Activated naive CD4-positive, alpha-beta T cell (primary cell): ENCODE measurements at places on chromosomes 4 and X.

DNA sequence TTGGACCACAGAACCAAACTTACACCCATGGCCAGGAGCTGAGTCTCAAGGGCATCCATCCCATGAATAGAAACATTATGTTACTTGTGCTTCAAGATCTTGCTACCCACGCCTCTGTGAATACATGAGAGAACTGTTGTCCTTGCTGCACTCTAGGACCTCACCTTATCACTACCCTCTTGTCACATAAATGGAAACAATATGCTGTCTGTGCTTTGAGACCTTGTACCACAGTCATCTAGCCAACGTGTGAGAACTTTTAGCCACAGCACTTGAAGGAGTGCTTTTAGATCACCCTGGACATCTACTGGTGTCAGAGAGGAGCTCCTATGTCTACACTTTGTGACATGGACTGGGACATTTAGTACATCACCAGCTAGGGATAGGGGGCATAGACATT is 30.7 kb upstream of the HUWE1 start:
- no peak for DNase-seq

- DNase-seq: no peak
These were observed 12.7 kb downstream of the NKX3-2 start for GRCh38 chr4:13531625-13531998.

DNA sequence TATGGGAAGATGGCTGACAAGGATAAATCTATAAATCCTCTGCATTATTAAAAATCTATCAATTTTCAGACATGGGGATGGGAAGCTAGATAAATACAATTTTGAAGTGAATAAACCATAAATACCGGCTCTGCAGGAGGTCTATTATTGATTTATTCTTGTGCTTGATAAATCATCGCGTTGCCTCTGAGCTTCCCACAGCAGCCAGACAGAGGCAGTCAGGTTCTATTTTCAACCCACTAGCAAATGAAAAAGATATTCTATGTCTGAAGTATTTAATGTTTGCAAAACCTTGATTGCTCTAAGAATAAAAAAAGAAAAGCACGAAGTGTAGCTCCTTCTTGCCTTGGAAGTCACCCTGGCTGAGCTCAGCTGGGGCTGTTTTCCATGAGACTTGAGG is 216.2 kb downstream of the DHRSX start:
- no peak for DNase-seq

DNA sequence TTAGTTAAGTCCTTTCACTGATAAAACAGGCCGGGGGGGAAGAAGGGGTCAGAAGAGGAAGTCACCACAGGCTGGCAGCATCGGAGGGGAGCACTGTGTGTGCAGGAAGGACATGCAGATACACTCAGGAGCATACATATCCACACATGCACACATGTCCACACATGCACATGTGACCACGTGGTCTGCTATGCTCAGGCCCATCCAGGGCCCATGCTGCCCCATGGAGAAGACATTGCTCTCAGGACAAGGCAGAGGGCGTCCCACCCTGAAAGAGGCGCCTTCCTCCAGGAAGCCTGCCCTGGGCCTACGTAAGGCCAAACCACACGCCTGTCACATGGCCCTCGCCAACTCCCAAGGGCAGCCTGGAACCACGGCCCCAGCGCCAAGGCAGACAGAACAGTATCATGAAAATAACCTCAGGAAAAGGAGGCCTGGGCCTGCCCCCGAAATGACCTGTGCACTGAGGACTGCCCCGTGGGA is 15.8 kb downstream of the WDR1 start:
- DNase-seq: no peak

GRCh38 chr4:99463566-99463965 is 28.4 kb upstream of the ADH7 start:
- DNase-seq: no peak

- no peak for DNase-seq
These were observed 123.2 kb downstream of the PABPC4L start for GRCh38 chr4:134078230-134078914.

DNA sequence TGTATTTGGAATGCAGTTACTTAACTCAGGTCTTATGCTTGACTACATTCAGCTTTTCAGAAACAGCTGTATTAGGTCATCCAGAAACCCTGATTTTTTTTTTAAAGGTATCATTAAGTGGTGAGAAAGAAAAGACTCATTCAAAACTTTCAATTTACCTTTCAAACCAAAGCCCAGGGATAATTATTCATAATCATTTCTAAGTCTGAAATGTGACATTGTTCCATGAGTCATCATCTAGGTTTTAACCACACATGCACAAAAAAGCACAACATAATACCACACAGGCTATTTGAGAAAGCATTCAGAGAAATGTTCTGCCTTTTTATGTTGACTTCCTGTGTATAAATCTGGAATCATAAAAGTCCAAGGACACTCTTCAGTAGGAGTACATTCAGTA is 288.2 kb downstream of the IL1RAPL2 start:
- DNase-seq: no peak

DNA sequence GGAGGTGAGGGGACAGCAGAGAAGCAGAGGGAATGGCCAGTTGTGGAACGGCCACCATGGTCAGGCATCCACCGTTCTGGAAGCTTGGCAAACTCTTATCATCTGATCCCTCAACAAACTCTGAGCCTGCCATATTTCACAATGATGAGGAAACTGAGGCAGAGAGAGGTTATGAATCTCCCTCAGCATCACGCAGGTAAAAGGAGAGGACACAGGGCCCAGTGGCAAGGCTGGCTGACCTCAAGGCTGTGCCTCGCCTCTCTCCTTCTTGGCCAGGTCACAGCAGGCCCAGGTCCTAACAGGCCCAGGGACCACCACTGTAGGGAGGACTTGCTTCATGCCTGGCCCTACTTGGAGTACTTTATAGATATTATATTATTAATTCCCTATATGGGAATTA is 242.8 kb downstream of the EVC2 start:
- no peak for DNase-seq

- no peak for DNase-seq
These were observed 484.5 kb downstream of the IL15 start for GRCh38 chr4:142120921-142121320.

DNA sequence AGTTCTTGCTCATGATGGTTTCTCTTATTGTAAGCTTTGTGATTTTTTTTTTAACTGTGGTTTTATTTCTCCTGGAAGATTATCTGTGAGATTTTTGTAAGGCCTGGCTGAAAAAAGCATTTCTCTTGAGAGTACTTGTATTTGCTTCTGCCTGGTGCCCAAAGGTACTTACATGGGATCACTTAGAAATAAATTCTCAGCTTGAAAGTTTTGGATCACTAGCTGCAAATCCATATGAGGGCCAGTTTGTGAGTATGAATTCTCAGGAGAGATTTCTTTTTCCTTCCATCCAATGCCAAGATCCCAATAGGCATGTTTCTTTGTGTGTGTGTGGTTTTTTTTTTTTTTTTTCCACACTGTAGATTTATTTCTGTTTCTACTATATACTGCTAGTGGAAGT is 1884.7 kb upstream of the PCDH7 start:
- no peak for DNase-seq

DNA sequence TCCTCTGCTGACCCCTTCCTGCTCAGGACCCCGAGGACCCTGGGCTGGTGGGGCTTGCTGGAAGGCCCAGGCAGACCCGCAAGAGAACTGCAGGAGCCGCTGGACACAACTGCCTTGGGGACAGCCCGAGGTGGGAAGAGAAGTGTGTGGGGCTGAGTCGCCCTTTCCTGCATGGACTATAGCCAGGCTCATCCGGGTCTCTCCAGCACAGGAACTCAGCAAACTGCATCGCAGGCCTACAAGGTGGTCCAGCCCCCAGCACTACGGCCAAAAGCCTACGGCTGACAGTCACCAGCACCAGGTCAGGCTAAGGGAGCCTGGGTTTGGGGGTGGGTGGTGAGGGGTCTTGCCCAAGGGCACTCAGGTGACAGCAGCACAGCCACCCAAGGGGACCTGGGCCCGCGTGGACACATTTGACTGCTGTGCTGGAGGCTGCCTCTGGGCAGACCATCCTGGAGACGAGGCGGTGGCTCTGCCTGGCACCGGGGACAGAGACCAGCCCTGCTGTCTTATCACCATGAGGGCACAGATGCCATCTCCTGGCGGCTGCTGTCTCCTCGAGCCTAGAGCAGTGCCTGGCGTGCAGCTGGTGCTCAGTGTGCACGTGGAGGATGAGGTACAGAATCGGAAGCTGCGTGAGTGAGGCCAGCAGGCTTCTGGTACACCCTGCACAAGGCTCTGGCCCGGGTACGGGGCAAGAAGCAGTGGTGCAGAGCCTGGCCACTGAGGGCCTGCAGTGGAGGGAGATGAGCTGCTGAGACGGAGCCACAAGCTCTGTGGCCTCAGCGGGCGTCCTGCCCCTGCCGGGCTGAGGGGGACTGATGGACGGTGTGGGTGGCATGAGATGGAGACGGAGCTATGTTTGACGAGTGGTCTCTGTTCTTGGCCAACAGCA is 15.1 kb downstream of the LRPAP1 start:
- no peak for DNase-seq

GRCh38 chr4:69617083-69617694 is 22.3 kb downstream of the UGT2A2 start:
- DNase-seq: no peak

DNA sequence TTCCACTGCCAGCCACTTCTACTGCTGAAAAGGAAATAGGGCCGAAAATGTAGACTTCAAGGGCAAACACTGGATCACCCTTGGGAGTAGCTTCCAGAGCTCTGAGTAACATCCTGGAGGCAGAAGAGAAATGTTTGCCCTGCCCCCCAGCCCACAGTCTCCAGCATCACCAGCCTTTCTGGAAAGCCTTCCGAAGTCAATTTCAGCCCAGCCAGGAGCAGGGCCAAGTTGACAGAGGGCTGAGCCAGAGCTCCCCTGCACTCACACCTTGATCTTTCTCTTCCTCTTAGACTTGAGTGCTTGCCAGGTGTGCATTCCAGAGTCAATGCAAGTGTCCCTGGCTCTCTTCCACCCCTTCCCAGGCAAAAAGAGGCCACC is 35.2 kb downstream of the SLC25A5 start:
- no peak for DNase-seq

GRCh38 chr4:84944947-84945346 is 21.5 kb downstream of the WDFY3 start:
- DNase-seq: no peak

- no peak for DNase-seq
These were observed 10.0 kb downstream of the TNIP3 start for GRCh38 chr4:121154103-121154515.
